ENCODE measurements at places on chromosomes 2 and 18. TPM values are rescaled to one million over a fixed set of nuclear protein-coding genes. Genes with fewer than 3 reads are reported as not detected.

Gene DLGAP1
- 13.6 TPM for total RNA-seq

DNA sequence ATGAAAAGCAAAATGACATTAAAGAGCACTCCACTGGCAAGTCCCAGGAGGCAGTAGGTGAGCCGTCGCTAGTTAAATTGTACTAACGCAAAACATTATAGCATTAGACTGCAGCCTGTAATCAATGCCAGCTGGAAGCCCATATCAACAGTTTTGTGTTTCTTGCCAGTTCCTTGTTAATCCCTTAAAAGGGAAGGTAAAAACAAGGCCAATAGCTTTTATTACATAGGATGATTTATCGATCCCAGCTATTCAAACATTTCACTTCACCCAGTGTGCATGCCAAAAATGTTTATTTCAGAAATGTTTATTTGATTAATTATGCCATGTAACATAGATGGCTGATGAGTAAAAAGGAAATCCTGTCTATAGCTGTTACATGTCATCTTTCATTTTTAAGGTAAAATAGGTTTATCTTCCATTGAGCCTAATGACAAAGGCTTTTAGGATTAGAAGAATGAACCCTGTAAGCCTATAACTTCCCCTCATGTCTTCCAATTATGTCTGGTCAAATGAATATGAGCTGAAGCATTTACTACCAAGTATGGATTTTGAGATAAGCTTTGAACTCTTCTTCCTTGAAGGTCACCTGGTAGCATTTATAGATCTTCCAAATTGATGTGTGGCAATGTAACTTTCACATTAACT lies 591.2 kb downstream of the RNF144A start:
- DNase-seq, result no peak
- no peak overlapping the region for H3K4me3 ChIP-seq
- no peaks in the 10 kb centered on the region for H3K27me3 ChIP-seq
- no peak overlapping the region for H3K27ac ChIP-seq
- H3K4me1 ChIP-seq, result peaks cover 4% of the 10 kb centered on the region

DNA sequence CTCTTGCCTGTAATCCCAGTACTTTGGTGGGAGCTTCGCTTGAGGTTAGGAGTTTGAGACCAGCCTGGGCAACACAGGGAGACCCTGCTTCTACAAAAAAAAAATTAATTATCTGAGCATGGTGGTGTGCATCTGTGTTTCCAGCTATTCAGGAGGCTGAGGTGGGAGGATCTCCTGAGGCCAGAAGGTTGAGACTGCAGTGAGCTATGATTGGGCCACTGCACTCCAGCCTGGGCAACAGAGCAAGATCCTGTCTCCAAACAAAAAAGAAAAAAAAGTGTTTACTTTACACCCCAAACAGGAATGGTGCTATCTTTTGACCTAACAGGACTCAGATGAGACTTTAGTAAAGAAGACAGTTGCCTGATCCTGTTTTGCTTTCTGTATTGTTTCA lies 35.6 kb downstream of the MAL start:
- no peaks in the 10 kb centered on the region for H3K27me3 ChIP-seq
- no peak for DNase-seq
- no peaks in the 10 kb centered on the region for H3K36me3 ChIP-seq
- no peak overlapping the region for H3K27ac ChIP-seq
- no peak overlapping the region for H3K4me3 ChIP-seq

Gene ASAP2
- total RNA-seq, result 49.6 TPM

- H3K27me3 ChIP-seq, result peaks cover 7% of the 10 kb centered on the region
- H3K4me1 ChIP-seq, result peaks cover 40% of the 10 kb centered on the region
- H3K36me3 ChIP-seq, result no peaks in the 10 kb centered on the region
- DNase-seq, result no peak
- no peak overlapping the region for H3K27ac ChIP-seq
These were observed 151.9 kb downstream of the FMNL2 start for GRCh38 chr2:152486737-152487400.

GRCh38 chr2:99734236-99734635 lies 244.4 kb upstream of the REV1 start:
- H3K36me3 ChIP-seq, result no peaks in the 10 kb centered on the region
- no peak overlapping the region for H3K27ac ChIP-seq
- H3K4me1 ChIP-seq, result peaks cover 9% of the 10 kb centered on the region
- peaks cover 2% of the 10 kb centered on the region for H3K27me3 ChIP-seq
- H3K4me3 ChIP-seq, result no peak overlapping the region

DNA sequence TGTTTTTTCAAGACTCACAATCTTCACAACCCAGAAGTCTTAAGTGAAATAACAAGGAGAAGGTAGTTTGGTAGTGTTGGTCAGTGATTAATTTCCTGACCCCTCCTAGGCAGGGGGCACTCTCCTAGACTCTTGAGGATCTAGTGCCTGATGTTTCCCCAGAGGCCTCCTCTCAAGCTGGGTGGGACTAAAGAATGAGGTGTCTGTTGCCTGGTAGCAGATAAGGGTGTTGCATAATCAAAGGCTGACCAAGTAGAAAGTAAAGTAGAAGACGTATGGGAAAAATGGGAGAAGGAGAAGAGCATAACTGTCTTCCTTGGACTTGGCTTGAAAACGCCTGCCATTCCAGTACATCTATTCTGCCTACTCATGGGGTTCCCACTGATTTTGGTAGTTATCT lies 37.8 kb downstream of the VIT start:
- no peaks in the 10 kb centered on the region for H3K27me3 ChIP-seq
- no peaks in the 10 kb centered on the region for H3K36me3 ChIP-seq
- H3K27ac ChIP-seq, result no peak overlapping the region
- no peaks in the 10 kb centered on the region for H3K4me1 ChIP-seq

Gene ERBB4
- total RNA-seq, result 1.8 TPM

DNA sequence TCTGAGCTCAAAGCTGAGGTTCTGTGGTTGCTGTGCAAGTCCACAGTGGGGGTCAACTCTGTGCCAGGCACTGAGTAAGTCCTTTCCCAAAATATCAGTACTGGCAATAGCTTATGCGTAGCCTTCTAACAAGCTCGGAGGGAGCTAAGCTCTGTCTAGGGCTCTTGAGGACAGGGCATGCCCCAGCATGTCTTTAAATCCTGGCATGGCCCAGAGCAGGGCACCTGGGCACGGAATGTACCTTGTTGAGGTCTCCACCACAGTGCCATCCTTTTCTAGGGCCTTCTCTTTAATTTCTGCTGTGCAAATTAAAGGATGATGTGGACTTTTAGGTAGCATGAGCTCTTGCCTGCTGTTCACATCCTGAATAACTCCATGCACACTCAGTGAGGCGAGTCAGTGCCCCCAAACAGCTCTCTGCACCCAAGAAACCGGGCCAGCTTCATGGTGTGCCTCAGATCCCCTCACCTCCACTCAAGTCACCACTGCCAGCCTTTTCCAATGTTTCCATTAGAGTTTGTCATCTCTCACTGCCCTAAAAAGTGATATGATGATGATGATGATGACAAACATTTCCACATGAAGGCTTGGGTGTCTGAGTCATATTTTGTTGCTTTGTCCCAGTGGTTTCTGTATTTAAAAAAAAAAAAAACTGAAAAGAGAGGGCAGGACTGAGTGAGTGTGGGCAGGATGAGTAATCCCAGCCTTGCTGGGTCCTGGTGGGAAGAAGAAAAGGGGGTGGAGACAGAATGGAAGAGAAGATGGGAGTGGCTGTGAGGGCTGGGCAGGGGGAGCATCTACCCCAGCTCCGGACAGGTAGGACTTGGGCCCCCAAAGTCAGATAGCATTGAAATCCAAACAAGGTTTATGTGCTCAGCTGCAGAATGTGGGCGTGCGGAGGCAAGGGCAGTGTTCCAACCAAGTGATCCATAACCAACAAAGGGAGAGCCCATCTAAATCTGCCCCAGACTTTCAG lies 78.9 kb downstream of the ZBTB7C start:
- no peak for DNase-seq
- no peak overlapping the region for H3K4me3 ChIP-seq
- H3K4me1 ChIP-seq, result peaks cover 21% of the 10 kb centered on the region
- H3K36me3 ChIP-seq, result peaks cover 6% of the 10 kb centered on the region
- peaks cover 6% of the 10 kb centered on the region for H3K27me3 ChIP-seq

Data from glutamatergic neuron (in vitro differentiated cells).